SJCRH30 (cell line): ENCODE measurements at places on chromosomes 5 and 9. TPM values are rescaled to one million over a fixed set of nuclear protein-coding genes. Genes with fewer than 3 reads are reported as not detected.

DNA sequence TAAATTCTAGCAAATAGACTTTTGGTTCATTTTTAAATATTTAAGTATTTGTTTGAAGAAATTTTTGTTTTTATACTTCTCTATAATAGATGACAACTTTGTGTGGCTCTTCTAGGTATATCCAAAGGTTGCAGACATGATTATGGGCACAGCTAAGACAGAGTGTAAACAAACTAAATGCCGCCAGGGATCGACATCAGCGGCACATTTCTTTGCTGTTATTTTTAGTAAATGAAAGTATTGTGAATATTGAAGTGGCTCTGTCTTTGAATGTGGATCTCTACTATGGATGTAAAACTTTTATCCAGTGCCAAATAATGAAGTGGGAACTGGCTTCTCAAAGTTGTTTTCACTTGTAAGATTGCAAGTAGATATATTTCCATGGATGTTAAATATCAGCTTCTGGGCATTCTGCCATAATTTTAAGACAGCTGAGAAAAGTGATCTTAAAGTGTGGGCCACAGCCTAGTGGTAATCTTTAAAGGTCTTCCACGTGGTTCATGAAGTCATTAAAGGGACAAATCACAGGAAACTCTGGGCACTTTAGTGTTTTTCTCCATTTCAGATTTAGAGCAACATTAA lies 589.9 kb downstream of the ZNF608 start:
- DNase-seq = peak; percentile 35
- no peak overlapping the region; the same call in 1 of the 2 replicates for H3K27ac ChIP-seq
- H3K4me3 ChIP-seq = peak overlapping the region; percentile 36
- no peaks in the 10 kb centered on the region for H3K27me3 ChIP-seq

- H3K4me1 ChIP-seq = no peaks in the 10 kb centered on the region
- DNase-seq = no peak
- H3K4me3 ChIP-seq = no peak overlapping the region
Observed at GRCh38 chr5:178530526-178530925, 59.7 kb downstream of the COL23A1 start.

- H3K4me1 ChIP-seq = peaks cover 3% of the 10 kb centered on the region; the same call in 1 of the 2 replicates
- peak overlapping the region; percentile 18 for H3K4me3 ChIP-seq
- no peaks in the 10 kb centered on the region for H3K27me3 ChIP-seq
- H3K36me3 ChIP-seq = no peaks in the 10 kb centered on the region
- peak; percentile 35 for DNase-seq
Observed at GRCh38 chr9:21919377-21920362, 74.5 kb downstream of the CDKN2A start.

DNA sequence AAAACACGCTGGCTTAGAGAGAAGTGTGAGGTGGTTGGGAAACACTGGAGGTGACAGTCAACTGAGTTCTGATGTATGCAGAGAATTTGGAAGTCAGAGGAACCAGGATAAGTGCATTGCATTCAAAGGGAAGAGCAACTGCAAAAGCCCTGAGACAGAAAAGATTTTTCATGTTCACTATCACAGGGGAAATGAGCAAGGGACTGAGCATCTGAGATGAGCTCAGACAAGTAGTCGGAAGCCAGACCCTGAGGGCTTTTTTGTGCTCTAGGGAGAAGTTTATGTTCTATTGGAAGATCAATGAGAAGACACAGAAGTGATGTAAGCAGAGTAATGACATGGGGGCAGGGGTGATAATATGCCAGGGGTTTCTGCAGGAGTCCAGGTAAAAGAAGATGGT lies 97.5 kb downstream of the HTR4 start:
- no peaks in the 10 kb centered on the region for H3K4me1 ChIP-seq
- no peak for DNase-seq
- H3K27me3 ChIP-seq = no peaks in the 10 kb centered on the region
- H3K27ac ChIP-seq = no peak overlapping the region

MARVELD2 gene
- 0.20 and 0.28 TPM in 2 replicates for total RNA-seq

S1PR3 gene
- not detected in 2 replicates for total RNA-seq

GRCh38 chr9:91193087-91193657 lies 168.5 kb downstream of the AUH start:
- H3K4me1 ChIP-seq = peaks cover 23% of the 10 kb centered on the region
- H3K27ac ChIP-seq = peak overlapping the region; percentile 72
- no peaks in the 10 kb centered on the region for H3K36me3 ChIP-seq
